T-helper 17 cell (primary cell): ENCODE measurements at places on chromosomes 4 and X. TPM values are rescaled to one million over a fixed set of nuclear protein-coding genes. Genes with fewer than 3 reads are reported as not detected.

Gene FHIP1A
- 0.86 TPM for total RNA-seq

Gene RAB40AL
- total RNA-seq, result not detected

Gene REPS2
- 3.3 TPM for total RNA-seq

Gene MAB21L2
- not detected for total RNA-seq

Gene SHISA3
- total RNA-seq, result not detected

Gene ESX1
- total RNA-seq, result not detected
